HCT116 (cell line): ENCODE measurements at places on chromosomes 12 and 14. TPM values are rescaled to one million over a fixed set of nuclear protein-coding genes. Genes with fewer than 3 reads are reported as not detected.
A peak's percentile ranks its signal among the peaks of the same experiment; 100 is the strongest.

GMFB gene
- total RNA-seq = 53.8 TPM

PRIMA1 gene
- total RNA-seq = 1.5 TPM

GRCh38 chr12:109541413-109541726 is 31.9 kb downstream of the MMAB start:
- DNase-seq = no peak

CAPZA3 gene
- total RNA-seq = not detected

- DNase-seq = no peak
Measured at GRCh38 chr12:31303466-31303865, 22.5 kb downstream of the SINHCAF start.

DNA sequence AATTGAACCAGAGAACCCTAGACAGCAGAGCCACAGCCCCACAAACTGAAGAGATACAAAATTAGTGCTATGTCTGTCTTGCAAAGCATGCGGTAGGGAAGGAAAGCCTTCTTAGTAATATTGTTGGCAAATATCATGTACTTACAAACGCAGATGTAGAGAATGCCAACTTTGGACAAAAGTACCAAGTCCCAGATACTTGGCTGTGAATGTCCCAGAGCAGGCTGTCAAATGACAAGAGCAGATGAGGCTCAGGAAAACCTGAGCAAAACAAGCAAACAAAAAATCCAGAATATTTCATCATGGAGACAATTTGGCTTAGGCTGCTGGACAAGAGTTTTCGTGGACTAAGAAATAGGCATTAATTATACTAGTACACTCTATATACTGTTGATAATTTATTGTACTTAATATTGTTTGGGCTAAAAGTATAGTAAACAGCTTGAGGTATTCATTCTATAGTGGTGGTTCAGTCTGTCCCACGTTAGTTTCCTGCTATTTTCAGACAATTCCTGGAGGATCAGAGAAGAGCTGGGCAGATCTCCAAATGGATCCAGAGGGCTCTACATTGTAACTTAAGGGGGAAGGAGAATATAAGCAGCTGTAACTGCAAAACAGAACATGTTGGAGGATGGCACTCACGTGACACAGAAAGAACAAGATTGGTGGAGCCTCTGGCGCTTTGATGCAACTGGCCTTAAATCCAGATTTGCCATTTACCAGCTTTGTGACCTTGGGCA is 329.8 kb downstream of the ATP23 start:
- no peak for DNase-seq

- no peak for DNase-seq
Measured at GRCh38 chr14:22220427-22220826, 368.6 kb downstream of the DAD1 start.

MYL2 gene
- 0.39 TPM for total RNA-seq

DNA sequence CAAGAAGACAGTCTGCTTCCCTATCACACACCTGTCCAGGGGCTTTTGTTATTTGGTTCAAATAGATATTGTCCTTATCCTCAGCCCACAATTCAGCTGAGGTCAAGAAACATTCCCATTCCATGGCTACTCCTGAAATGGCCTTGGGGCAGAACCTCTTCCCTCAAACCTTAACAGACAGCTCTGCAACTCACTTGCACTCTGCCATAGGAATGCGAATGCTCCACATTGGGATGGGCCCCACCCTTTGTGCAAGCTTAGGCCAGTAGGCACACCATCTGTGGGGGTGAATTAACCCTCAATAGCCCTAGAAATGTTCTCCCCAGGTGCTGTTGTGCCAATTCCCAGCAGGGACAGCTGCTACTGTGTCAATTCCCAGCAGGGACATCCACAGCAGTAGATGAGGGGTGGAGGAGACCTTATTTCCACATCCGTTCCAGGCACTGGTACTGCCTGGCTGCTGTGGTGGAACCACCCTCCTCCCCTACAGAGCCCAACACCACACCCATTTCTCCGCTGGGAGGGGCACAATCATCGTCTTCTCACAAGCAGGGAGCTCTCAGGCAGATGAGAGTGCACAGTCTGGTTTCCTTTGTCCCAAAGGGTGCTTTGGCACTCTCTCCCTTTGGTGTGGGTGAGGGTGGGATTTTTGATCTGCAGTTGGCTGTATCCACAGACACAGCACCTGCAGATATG is 42.3 kb upstream of the GLIPR1 start:
- no peak for DNase-seq

GRCh38 chr14:105492031-105492970 is 1.3 kb downstream of the TEDC1 start:
- no peak for DNase-seq

TMEM132D gene
- not detected for total RNA-seq

ENDOU gene
- not detected for total RNA-seq

ANKS1B gene
- 0.54 TPM for total RNA-seq

DNA sequence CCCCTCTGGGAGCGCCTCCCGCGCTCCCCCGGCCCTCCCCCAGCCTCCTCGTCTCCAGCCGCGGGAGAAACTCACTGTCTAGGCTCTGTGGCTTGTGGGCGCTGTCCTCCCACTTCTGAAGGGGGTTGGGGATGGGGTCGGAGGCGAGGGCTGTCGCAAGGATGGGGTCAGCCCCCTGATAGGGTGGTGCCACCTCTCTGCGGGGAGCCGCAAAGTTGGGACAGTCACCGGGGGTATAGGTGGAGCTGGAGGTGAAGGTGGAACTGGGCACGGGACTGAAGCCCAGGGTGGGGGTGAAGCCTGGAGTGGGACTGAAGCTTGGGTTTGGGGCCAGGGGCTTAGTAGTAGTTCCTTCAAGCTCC is 12.2 kb downstream of the TNFRSF1A start:
- no peak for DNase-seq

- DNase-seq = no peak
Measured at GRCh38 chr14:105138021-105138541, 30.5 kb downstream of the JAG2 start.

RDH16 gene
- 0.59 TPM for total RNA-seq

C12orf56 gene
- total RNA-seq = not detected

DNA sequence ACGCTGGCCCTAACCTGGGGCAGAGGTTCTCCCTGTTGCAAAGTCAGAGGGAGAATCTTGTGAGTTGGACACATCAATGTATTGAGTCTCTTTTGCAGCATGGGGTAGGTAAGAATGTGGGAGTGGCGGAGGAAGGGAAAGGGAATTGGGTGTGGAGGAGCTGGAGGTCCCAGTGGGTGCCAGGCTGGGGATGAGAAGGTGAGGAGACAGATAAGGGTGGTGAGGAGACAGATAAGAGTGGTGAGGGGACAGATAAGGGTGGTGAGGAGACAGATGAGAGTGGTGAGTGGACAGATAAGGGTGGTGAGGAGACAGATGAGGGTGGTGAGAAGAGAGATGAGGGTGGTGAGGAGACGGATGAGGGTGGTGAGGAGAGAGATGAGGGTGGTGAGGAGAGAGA is 72.9 kb upstream of the SFSWAP start:
- no peak for DNase-seq

CAPRIN2 gene
- total RNA-seq = 30.8 TPM

HPD gene
- total RNA-seq = 1.1 TPM

DNA sequence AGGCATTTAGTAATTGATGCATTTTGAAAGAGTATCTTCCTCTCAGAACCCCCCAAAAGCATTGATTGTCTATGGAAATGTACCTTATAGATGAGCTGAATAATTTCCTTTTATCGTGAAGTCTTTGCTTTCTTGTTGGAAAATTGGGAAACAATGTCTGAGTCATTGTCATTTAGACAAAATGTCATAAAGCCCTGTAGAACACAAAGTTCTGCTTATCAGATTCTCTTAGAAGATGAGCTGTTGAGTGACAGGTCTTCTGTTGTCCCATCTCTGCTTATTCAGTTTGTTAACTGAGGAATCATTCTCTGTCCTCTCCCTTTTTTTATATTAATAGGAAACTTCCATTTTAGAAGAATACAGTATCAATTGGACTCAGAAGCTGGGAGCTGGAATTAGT is 22.9 kb downstream of the MAPKAPK5 start:
- no peak for DNase-seq

- peak; percentile 81 for DNase-seq
Measured at GRCh38 chr14:76917158-76917596, 91.0 kb downstream of the LRRC74A start.

SRRM4 gene
- 0.02 TPM for total RNA-seq

GRCh38 chr12:47739979-47740378 is 14.7 kb upstream of the ENDOU start:
- no peak for DNase-seq

DNA sequence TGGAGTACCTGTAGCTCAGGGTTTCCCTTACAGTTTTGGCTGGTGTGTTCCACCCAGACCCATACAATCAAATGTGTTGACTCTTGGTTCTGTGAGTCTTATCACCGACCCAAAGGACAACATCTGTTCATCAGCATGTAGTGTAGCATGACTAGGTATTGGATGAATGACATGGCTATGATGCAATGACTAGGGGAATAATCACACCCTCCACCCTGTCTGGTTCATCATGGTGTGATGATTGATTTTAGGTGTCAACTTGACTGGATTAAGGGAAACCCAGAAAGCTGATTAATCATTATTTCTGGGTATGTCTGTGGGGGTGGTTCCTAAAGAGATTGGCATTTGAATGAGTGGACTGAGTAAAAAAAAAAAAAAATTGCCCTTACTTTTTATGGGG is 311.3 kb downstream of the DPF3 start:
- DNase-seq = no peak

DNA sequence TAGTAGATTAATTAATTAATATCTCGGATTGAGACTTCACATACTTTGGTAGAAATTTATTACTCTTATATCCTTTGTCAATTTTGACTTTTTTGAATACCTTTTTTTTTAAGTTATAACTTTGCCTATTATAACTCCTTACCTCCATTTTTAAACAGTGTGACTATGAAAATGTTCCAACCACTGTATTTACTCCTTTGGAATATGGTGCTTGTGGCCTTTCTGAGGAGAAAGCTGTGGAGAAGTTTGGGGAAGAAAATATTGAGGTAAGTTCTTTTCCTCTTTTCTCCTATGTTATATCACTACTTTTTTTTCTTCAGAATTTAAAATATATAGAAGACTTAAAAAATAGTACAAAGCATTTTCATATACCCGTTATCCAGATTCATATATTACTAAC is 27.8 kb downstream of the EID3 start:
- no peak for DNase-seq

DCP1B gene
- 13.8 TPM for total RNA-seq

DNA sequence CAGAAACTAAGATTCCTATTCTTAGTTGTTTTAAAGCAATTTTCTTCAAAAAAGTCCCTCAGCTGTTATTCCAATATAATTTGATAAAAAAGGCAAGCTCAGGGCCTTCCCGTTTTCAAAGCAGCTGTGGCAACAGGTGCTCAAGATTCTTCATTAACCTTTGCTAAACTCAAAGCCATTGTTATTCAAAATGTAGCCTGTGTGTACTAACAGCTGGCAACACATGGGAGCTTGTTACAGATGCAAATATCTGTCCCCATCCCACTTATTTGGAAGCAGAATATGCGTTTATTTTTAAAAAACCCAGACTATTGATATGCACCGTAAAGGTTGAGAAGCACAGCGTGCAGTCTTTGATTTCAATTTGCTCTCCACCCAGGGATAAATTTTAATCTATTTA is 210.4 kb upstream of the SYT10 start:
- no peak for DNase-seq

REP15 gene
- 0.86 TPM for total RNA-seq

DNA sequence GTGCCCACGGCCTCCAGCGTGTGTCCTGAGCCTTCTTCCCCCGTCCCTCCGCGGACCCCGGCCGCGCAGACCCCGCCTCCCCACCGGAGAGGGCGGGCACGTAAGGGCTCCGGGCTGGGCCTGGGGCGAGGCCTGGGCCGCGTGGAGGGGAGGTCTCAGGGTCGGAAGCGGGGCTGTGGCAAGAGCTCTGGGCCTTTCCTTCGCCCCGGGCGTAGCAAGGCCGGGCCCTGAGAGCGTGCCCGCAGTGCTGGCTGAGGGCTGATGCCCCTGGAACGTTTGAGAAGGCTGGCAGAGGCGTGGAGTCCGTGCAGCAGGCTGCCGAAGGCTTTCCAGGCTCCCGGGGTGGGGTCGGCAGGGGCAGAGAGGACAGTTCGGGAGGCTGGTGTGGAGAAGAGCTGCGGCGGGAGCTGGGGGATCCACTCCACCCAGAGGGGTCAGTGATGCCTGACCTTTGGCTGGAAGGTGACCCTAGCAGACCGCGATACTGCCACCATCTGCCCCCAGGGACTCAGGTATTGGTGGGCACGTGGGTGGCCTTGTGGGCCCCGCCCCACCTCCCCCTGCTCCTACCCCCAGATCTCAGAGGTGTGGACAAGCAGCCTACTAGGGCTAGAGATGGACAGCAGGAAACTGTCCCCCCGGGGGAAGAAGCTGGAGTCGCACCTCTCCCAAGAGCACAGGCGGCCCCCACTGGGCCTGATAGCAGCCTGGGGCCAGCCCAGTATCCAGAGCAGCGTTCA is 558 bp downstream of the TEX22 start:
- DNase-seq = no peak

SLC8A3 gene
- not detected for total RNA-seq

- no peak for DNase-seq
Measured at GRCh38 chr14:24080888-24081738, 9.8 kb downstream of the CPNE6 start.

RHOJ gene
- not detected for total RNA-seq

C14orf180 gene
- total RNA-seq = not detected

GRCh38 chr12:132484891-132485441 is 5.0 kb upstream of the FBRSL1 start:
- DNase-seq = no peak

MYL6 gene
- 554 TPM for total RNA-seq

DNA sequence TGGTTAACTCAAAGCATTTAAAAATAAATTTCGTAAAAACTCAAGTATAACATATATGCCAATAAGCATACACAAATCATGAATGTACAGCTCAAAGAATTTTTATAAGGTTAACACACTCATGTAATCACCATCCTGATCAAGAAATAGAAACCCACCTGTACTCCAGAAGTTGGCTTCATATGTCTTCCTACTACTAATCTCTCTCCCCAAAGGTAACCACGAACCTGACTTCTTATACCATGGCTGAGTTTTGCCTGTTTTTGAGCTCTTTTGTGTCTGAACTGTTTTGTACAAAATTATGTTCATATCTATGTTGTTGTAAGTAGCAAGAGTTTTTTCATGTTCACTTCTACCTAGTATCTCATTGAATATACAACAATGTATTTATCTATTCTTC is 18.7 kb downstream of the DUSP16 start:
- DNase-seq = no peak

SDSL gene
- 19.1 TPM for total RNA-seq

DNA sequence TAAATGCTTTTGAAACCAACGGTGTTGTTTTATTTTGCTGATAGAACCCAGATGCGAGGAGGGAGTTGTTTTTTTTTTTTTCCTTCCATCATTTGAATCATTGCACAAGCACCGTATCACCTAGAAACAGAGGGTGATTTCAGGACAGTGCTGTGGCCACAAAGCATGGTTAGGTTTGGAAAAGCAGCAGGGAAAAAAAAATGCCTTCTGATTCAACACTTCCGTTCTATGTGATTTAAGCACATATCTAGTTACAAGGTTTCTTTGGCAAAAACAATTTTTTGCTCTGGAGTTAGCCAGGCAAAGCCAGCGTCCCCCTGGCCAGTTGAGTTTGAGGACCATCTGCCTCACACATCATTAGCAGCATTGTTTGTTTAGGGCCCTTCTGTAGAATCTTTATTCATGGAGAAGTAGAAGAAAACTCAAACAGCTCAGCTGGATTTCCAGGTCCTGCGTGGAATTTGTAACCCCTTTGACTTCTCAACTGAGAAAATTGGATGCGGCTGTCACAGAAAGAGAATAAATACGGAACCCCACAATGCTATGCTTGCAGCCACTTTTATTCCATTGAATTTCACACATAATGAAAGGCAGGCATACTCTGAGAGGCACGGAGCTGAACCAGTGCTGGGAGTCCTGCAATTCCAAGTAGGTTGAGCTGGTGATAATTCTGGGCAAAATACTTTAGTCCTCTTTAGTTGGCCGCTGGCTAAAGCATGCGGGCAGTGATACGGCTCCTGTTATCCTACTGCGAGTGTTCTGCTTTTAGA is 17.0 kb upstream of the WNT5B start:
- DNase-seq = no peak
